ENCODE measurements at places on chromosomes 4 and X.

DNA sequence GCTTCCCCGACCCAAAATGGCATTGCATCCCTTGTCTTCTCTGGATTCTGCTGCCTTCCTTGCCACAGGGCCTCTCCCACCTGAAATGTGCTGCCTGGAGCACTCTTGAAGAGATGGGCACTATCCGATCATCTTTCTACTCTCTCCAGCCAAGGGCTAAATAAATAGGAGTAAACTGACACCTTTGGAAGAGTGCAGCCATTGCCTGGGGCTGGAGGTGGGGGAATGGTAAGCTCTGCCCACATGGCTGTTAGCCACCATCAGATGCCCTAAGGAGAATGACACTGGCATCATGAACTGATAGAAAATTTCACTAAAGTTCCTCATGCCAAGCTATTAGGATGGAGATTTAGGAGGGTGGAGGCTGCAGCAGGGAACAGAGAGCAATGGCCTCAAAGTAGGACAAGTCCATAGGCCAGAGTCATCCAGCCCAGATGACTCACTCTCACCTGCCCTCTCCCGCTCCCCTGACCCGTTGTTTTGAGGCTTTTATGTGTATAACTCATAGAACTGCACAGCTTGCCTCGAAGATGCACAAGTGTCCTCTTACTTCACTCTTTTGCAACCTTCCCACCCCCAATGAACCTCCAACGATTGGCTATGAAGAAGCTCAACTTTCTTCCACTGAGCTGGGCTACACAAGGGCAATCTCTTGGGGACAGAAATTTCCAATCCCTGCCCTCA lies 822 bp upstream of the PFKFB1 start:
- no peak for DNase-seq

- DNase-seq = no peak
Observed at GRCh38 chr4:40850496-40850895, 100.7 kb downstream of the NSUN7 start.

DNA sequence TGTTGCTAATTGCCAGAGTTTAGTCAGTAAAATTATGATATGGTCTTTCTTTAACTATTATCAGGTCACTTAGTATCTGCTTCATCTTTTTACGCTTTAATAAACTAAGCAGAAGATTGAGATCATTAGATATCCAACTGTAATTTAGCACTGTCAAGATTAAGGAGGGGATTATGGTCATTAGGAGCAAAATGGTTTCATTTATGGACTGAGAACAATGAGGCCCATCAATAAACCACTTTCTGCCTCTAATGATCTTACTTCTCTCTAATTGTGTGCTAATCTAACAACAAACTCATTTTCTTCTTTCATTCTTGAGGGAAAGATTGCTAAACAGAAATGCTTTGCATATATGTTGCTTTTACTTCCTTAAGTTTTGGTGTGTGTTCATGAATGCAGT lies 340.4 kb downstream of the RPA4 start:
- DNase-seq = no peak

- DNase-seq = no peak
Observed at GRCh38 chr4:162804351-162804924, 362.3 kb downstream of the NAF1 start.

DNA sequence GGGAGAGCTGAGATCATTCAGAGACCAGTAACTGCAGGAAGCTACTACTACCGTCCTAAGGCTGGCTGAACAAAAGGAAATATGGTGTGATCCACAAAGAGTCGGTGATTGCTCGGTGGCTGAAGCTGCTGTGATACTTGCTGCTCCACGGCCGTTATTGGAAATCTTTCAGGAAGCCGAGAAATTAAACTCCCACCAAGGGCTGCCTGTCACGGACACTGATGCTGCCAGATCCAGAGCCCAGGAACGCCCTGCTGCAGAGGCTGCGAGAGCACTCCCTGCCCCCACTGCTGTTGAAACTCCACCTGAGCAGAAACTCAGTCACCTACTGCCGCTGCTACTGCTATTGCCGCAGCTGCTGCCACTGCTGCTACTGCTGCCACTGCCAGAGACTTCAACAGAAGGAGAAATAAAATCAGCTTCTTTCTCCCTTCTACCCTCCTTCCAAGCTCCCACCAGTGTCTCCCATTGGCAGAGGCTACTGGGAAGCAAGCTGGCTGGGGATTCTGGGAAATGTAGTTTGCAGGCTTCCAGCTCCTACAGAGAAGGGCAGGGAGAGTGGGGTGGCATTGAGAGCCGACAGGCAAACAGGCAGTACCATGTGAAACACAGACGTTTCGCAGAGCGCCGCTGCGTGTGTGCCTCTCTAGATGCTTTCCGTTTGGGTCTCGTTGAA lies 126.0 kb upstream of the ENPP6 start:
- no peak for DNase-seq

GRCh38 chr4:53377319-53378170 lies at the start of gene FIP1L1:
FIP1L1 (plus strand) TSS chr4:53377641; CDS start chr4:53377839, 198 bp downstream.
- peak; percentile 96 for DNase-seq

All from stimulated activated CD4-positive, alpha-beta T cell treated with anti-CD3 and anti-CD28 coated beads, Interleukin-15, amount 100 ng/mL, for 1 hour (primary cell).